Daoy (cell line): ENCODE measurements at places on chromosomes 1 and 21.

DNA sequence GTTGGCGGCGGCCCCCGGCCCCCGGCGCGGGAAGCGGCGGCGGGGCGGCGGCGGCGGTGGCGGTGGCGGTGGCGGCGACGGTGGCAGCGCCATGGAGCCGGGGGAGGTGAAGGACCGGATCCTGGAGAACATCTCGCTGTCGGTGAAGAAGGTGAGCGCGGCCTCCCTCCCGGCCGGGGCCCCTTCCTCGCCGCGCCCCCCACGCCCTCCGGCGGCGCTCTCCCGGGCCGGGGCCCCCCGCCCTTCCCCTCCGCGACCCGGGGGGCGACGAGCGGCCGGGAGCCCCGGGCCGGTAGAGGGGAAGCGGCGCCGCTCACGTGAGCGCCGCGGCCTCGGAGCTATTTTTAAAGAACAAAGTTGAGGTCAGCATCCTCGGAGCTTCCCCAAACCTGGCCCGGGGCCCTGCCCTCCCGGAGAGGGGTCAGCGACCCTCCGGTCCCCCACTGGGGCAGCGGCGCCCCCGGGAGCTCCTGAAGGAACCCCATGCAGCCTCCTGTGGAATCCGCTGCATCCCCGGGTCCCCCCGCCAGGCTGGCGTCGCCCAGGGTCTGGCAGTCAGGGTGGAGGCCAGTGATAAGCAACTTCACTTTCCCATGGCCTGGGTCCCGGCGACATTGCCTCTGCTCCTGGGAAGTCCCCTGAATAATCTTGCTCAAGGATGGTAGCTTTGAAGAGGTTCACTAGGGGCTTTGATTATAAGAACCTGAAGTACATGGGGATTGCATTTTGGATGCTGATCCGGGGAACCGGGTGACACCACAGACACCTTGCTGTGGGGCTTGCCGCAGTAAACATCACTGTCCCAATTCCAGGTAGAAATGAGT lies 560 bp downstream of the PLEKHM2 start:
- DNase-seq = peak; percentile 39

DNA sequence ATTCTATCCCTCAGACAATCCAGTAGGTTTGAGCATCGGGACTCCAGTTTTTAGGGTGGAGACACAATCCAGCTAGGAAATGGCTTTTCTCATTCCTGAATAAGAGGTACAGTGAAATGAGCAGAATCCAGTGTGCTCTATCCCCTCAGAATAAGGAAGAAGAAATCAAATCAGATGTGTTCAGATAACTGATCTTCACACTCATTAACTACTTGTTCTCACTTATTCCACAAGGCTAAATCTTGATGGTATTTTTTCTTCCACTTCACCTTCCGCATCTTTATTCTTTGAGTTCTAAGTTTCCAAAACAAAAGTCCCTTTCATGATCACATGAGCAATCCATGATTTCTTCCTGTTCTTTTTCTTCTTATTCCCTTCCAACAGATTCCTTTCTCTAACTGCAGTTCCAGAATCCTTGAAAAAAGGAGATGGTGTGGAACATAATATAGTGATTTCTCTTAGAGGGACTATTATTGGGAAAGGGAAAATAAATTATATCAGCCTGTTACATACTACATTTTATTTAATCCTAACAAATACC lies 1.7 kb downstream of the SYT11 start:
- no peak for DNase-seq

DNA sequence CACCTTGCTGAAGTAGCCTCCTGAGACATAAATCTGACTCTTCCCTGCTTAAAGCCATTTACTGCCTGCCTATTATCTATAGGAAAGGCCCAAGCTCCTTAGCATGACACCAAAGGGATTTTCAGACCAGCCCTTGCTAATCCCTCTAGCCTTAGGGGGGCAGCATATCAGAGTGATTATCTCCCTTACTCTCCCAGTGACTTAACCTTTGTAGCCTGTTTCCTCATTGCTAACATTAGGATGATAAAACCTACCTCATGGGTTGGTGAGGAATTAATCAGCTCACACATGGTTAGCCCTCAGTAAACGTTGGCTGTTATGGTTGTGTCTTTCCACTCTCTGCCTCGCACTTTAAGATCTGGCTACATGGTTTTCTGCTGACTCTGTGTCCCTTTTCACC lies 70.1 kb downstream of the ROR1 start:
- DNase-seq = no peak

DNA sequence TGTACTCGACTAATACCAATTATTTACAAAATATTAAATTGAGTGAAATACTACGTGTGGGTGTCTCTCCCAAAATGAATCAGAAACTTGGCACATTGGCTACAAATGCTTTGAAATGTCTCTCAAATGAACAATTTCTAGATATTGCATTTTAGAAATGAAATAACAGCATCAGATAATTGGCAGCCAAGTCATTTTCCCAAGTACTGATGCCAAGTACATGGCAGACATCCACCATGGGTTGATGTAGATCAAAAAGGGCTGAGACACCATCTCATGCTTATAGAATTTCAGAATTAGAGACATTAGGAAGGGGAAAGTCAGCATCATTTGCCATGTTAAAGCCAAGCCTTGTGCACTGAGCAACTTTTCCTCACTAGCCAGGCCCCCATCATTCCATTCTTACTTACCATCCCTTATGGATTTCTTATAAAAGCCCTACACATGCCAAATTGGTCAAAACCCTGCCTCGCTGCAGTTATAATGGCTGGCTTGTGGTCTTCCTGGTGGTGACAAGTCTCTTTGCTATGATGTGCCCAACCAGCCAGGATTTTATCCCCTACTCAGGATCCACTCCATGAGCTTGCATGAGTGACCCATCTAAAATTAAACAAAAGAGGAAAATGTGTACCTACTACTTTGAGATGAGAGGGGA lies 73.1 kb downstream of the GREM2 start:
- DNase-seq = no peak

DNA sequence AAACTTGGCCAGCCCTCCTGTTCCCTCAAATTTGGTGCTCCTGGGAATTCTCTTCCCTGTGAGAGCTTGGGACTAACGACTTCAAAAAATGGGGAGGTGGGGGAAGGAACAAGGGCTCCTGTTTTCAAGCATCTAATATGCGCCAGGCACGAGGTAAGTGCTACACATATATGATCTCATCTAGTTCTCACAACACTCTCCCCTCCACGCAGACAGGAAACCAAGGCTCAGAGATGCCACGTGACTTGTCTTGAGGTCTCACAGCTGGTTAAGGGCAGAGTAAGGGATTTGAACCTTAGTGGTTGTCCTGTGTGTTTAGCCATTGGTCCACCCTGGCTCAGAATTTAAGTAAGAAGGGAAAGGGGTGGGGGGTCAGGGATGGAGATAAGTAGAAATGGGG lies 125.9 kb downstream of the DMRTB1 start:
- no peak for DNase-seq
